ENCODE measurements at places on chromosomes 3 and 15. TPM values are rescaled to one million over a fixed set of nuclear protein-coding genes. Genes with fewer than 3 reads are reported as not detected.

Gene SST
- 2.0 TPM for total RNA-seq

Gene LSAMP
- 1.6 TPM for total RNA-seq

DNA sequence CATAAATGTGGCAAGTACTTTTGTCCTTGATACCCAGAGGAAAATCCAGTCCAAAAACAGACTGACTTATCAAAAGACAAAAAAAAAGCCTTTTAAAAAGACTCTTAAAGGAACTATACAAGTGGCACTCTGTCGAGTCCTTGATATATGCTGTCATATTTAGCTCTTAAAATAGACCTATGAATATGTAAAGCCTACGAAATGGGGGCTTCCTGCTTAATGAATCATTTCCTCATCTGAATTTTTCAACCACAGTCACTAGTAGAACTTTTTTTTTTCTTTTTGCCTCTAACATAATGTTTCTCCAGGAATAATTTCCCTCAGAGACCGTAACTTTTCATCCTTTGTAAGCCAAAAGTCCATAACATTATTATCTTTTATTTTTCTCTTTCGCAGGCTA, 95.8 kb downstream of the P3H2 start:
- no peaks in the 10 kb centered on the region for H3K27me3 ChIP-seq
- H3K4me3 ChIP-seq = no peak overlapping the region
- DNase-seq = no peak

GRCh38 chr3:157858821-157859220, 247.4 kb downstream of the SHOX2 start:
- no peaks in the 10 kb centered on the region for H3K27me3 ChIP-seq
- no peaks in the 10 kb centered on the region for H3K4me1 ChIP-seq
- H3K27ac ChIP-seq = no peak overlapping the region
- DNase-seq = no peak
- H3K4me3 ChIP-seq = no peak overlapping the region
- no peaks in the 10 kb centered on the region for H3K36me3 ChIP-seq

Data from esophagus muscularis mucosa (tissue), 4 donors.